Mesendoderm (in vitro differentiated cells): ENCODE measurements at places on chromosomes 13 and 19.

DNA sequence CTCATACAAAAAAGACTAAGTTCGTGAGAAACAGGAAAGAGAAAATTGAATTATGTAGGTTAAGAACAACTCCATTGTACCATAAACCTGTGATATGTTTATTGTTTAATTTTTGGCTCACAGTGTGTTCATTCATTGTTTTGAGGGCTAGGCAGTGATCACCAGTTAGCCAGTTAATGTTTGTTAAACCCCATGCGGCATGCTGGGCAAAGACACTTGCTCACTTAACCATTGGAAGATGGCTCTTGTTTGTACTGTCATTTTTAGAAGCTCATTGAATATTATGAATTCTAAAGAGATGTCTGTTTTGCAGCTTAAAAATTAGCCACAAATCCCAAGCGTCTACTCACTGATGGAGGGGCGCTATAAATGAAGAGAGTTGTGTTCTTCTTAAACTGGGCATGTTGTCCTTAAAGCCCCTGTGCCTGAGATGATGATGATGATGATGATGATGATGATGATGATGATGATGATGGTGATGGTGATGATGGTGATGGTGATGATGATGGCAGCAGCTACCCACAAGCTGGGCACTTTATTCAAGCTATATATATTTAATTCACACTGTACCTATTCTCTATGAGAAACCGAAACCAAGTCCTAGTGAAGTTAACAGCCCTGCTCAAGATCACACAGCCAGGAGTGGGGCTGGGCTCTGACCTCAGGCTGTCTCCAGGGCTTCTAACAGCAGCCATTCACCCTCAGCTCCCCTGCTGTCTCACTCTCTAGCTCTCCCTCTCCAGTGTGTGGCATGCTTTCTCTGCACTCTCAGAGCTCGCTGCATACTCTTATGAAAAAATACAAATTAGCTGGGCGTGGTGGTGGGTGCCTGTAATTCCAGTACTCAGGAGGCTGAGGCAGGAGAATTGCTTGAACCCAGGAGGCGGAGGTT lies 169.1 kb downstream of the SHISA2 start:
- DNase-seq: peak; percentile 22

DNA sequence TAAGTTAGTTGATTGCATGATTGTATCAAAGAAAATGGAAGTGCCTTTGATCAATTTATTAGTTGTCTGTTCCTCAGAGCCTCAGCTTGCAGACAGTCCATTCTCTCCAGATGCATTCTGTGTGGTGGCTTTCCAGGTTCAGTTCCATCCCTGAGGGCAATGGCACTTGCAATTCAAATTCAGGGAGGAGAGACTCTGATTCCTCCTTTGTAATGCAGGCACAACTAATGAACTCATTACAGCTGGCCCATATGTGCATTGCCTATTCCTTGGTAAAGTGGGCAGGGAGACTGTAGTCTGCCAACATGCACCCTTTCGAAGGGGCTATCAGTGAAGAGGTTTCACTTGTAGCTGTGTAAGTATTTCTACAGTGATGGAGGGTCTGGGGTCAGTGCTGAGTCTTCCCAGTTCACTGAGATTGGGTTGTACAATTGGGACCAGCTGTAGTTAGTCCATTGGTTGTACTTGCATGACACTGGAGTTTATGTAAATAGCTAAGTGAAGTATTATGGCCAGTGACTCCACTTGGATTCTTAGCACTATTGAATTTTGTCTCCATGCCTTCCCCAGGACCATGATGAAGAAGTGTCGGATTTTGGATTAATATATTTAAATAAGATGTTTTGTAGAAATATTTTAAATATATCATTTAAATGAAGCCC lies 401.7 kb downstream of the GPC6 start:
- DNase-seq: peak; percentile 41

GRCh38 chr19:4847190-4847973 lies 15.9 kb upstream of the TICAM1 start:
- DNase-seq: no peak

DNA sequence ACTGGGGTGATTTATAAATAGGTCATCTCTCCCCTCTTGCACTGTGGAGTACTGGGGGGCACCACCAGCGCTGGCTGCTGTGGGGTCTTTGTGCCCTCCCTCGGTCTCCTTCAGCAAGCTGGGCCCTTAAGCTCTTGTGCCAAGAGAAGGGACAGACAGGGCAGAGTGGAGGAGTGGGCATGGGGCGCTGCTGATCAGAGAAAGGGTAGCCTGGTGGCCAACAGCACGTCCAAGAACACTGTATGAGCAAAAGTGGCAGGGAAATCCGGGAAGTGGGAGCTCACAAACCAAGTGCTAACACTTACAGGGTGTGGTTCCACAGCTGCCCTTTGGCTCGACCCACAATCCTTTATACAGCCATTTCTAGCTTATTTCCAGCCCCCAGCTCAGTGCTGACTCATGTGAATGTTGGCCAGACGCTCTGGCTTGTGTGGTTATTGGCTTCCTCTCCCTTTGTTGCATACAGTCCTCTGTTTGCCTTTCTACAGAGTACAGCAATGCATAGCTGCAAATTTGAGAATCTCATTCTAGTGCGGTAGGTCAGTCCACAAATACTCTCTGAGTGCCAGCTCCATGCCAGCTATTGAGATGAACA lies 298.8 kb downstream of the SHISA2 start:
- no peak for DNase-seq

DNA sequence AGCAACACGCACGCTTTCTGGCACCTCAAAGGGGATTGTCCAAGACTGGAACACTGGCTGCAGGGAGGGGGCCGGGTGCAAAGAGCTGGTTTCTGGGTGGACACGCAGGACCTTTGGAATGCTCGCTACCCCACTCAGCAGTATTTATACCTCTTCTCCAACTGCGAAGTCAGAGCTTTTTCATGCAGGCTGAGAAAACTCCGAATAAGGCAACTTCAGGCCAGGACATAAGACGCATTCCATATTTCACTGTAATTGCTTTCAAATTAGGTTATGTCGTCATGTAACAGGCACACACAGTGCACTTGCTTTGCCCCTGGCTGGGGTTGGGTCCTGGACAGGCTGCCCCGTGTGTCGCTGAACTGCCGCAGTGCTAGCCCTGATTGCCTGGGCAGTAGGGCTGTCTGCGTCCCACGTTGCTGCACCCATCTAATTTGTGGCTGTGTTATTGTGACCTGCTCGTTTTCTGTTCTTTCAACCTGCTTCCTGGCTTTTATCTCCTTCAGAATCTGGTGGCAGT lies 44.5 kb downstream of the ACTN4 start:
- no peak for DNase-seq

GRCh38 chr19:14769201-14769600 lies 9.2 kb downstream of the ADGRE2 start:
- no peak for DNase-seq

GRCh38 chr19:512547-513365 lies 5.5 kb downstream of the TPGS1 start:
- no peak for DNase-seq

DNA sequence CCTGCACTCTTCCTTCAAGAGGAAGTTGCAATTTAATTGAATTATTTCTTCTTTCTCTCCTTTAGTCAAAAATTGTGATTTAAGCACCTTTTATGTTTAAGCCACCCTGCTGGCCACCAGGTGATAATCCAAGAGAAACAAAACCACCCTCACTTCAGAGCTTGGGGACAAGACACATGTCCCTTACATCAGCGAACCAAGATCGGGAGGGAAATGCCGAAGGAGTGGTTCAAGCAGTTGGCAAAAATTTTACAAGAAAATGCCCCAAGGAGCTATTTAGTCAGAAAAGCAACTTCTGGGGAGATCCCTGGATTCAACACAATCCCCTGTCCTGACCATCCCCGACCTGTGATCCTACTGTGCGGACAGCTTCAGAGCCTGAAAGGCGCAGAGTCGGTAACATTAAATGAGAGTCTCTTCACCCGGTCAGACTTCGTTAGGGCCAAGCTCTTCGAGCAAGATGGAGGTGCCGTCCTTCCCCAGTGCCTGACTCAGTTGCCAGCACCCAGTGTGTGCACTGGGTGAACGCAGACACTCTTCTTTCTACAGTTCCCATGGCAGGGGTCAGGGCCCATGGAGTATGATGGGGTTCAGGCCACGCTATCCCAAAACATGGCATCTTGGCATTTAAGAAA lies 78.6 kb upstream of the TM9SF2 start:
- no peak for DNase-seq

DNA sequence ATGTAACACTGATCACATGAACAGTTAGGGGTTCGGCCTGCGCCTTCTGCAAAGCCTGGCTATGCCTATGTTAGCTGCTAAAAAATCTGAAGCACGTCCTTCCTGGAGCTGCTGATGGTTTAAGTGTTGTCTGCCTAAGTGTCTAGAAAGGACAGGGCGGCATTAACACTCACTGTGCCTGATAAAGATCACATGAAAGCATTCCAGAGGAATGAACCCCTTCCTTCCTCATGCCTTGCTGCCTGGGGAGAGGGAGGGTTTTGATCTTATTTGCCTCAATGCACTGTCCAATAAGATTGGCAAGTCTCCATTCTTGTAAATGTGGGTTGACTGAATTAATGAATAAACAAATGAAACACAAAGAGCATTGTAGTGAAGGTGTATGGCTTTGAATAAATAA lies 5.2 kb downstream of the DOCK9 start:
- DNase-seq: peak; percentile 96

GRCh38 chr19:13696839-13697238 lies 67.5 kb upstream of the MRI1 start:
- no peak for DNase-seq

DNA sequence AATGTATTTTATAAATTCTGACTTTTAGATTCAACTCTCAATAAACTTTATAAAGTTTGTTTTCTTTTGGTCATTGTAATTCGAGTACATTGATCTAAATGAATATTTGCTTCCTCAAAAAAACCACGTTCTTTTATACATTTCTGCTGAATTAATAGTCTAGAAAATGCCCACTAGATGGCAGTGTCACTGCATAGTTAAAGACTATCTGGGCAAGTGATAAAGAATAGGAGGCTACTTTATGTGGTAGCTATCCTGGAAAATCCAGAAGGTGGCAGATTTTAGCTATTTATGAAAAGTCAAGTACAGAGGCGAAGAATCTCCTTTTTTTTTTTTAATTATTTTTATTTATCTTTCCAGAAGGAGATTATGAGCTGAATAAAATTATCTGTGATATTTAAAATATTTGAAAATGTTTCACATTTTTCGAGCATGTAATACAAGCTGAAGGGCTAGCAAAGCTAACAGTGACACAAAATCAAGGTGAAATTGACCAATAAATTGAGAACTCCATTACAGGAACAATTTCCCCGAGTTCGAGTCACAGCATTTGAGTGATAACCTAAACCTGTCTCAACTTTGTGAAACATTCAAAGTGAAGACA lies 221.8 kb downstream of the OLFM4 start:
- peak; percentile 85 for DNase-seq

DNA sequence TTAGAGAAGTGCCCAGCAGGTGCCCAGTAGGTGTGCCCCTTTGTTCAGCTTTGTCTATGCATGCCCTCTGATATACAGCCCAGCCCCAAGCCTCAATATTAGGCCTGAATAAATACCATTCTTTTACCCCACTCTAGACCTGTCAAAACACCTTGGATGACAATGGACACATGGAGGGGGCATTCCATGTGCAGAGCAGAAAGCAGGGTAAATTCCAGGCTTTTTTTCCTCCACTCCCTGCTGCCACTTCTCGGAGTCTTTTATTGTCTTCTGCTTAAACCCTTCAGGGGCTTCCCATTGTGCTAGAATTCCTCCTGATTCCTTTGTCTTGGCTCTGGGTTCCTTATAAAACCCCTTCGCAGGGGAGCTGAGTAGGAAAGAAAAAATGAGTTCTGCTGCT lies 5.8 kb upstream of the FRY start:
- DNase-seq: peak; percentile 76

GRCh38 chr13:94556621-94557020 lies 39.3 kb downstream of the TGDS start:
- no peak for DNase-seq

DNA sequence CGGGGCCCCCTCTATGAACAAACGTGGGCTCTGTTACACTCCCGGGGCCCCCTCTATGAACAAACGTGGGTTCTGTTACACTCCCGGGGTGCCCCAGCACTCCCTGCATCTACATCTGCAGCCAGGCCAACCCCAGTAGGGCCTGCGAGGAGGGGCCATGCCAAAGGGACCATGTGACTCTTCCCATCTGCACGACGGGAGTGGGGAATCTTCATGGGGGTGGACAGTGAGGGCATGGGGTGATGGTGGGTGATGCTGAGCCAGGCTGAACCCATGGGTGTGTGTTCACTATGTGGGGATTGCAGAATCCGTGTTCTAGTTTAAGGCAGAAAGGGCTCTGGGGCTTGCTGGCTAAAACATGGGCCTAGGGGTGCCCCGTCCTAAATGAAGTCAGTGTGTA lies 69.9 kb upstream of the ARHGEF7 start:
- DNase-seq: no peak

DNA sequence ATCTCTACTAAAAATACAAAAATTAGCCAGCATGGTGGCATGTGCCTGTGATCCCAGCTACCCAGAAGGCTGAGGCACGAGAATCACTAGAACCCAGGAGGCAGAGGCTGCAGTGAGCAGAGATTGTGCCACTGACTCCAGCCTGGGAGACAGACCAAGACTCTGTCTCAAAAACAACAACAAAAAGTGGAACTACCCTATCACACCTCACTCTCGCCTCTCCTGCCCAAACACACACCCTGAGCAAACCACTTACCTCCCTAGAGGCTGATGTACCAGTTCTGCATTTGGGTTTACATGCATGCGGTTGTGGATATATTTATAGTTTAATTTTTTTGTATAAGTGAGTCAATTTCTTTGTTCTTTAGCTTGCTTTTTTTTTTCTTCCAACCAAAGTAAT lies 7.7 kb upstream of the PTOV1 start:
- DNase-seq: no peak

- DNase-seq: no peak
These were observed 276.0 kb downstream of the FOXO1 start for GRCh38 chr13:40390401-40390916.

DNA sequence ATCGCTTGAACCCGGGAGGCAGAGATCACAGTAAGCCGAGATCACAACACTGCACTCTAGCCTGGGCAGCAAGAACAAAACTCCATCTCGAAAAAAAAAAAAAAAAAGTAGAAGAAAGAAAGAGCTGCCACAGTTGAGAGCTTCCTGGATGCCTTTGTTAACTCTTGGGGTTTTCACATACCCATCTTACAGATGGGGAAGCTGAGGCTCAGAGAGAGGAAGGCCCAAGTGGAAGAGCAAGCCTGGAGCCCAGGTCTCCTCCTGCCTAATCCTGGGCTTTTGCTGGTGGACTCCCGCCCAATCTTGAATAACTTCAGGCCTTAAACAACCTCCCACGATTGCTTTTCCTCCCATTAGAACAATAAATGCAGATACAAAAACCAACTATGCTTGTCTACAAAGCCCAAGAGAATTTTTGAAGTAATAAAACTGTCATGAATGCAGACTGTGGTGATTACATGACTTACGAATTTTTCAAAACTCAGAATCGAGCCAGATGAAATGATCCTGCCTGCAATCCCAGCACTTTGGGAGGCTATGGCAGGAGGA lies 41.7 kb downstream of the LTBP4 start:
- DNase-seq: no peak
